ENCODE measurements at places on chromosomes 2 and 18.

GRCh38 chr2:50615291-50615690 is 416.6 kb downstream of the NRXN1 start:
- DNase-seq, result no peak

GRCh38 chr2:46847185-46847710 is 68.4 kb downstream of the MCFD2 start:
- DNase-seq, result peak; percentile 92

- no peak for DNase-seq
Measured at GRCh38 chr2:46535360-46535759, 56.0 kb downstream of the TMEM247 start.

DNA sequence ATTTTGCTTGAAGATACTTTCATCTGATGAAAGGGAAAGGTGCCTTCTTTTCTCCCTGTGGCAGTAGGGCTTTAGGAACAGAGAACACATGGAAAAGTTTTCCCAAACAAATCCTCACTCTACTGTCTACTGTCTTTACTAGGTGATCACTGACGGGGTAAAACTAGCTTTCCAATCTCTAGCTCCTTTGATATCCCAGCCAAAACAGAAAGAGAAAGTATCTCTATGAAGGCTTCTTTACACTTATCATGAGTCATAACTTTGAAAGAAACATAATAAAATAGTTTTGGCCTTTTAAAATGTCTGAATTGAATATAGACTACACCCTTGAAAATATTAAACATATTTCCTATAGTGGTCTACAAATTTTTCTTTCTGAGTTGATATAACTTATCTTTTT is 214.5 kb downstream of the DSEL start:
- DNase-seq, result no peak
